ENCODE measurements at places on chromosomes 6 and 20.

DNA sequence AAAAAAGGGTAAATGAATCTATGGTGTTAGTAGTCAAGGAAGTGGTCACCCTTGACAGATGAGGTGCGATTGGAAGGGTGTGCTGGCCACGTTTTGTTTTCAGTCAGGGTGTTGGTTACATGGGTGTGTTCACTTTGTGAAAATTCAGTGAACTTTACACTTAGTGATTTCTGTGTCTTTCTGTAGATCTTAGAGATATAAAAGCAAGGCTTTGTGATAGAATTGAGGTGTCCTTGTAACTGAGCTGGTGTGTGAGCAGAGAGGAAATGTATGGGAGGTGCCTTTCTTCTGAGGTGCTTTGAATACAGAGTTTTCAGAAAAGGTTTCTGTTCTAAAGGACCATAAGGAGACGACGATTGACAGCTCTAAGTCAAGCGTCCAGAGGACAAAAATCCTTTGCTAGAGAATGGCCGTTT is 90.5 kb downstream of the SAMD3 start:
- no peak for DNase-seq

DNA sequence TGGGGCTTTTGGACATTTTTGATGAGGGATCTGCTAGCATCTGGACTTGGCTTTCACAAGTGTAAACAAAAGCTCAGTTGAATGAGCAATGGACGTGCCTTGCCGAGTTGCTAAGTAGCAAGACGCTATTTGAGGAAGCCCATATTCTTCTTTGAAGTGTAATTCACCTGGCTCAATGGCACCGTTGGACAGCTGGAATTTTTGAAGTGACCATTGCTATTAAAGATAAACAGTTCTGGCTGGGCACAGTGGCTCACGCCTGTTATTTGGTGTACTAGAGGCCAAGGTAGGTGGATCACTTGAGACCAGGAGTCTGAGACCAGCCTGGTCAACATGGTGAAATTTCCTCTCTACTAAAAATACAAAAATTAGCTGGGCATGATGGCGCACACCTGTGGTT is 88.8 kb upstream of the SOX4 start:
- DNase-seq = no peak

- no peak for DNase-seq
Measured at GRCh38 chr6:28974505-28974904, 30.6 kb downstream of the ZNF311 start.

DNA sequence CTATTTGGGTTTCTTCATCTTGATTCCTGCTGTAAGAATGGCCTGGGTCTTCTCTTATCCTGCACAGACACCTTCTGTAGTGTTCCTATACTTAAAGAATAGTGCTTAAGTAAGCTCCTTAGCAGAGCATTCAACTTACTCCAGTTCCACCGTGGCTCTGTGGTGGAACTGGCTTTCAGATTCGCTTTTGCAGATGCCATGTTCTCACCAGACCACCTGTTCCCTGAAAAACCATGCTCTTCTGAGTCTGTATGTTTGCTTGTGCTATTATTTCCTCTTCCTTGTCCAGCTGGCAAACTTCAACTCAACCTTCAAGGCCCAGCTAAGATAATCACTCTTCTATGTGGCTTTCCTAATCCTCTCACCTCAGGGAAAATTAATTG is 4.9 kb downstream of the ELMO2 start:
- no peak for DNase-seq

GRCh38 chr6:152452639-152453038 is 184.5 kb downstream of the SYNE1 start:
- DNase-seq = no peak

DNA sequence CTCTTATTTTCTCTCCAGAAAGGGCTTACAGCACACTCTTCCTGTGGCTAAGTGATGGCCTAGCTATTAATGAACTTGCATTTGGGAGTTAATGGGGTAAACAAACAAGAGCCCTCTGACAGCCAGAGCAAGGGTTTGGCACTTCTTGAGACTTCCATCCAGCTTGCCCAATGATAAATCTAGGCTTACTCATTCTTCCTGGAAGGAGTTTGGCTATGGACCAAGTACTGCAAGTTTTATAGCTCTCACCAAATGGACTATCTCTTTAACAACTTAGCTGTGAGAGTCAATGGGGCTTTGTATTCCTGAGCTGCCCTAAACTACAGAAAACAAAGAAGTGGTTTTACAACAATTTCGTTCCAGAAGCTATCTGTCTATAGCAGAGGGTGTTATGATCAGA is 16.7 kb upstream of the PI3 start:
- DNase-seq = peak; percentile 71

GRCh38 chr6:130982135-130982534 is 80.9 kb downstream of the EPB41L2 start:
- DNase-seq = no peak

DNA sequence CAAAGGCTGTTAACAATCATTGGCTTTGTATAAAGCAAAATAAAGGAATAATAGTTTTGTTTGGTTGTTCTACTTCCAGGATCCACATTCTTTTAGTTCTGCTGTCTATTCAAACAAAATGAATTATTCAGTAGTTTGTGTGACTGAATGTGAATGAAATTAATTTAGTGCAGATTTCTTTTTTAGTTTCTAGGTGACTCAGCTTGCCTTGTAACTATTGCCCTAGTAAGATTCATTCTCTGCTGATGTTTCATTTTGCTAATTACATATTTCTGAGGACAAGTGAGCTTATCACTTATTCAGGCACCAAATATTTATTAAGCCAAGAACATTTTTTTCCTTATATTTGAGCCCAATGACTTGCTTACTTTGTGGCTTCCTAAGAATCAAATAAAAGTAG is 46.5 kb upstream of the RIPOR2 start:
- peak; percentile 88 for DNase-seq

- peak; percentile 56 for DNase-seq
Measured at GRCh38 chr6:139338795-139339194, 35.7 kb downstream of the CITED2 start.

DNA sequence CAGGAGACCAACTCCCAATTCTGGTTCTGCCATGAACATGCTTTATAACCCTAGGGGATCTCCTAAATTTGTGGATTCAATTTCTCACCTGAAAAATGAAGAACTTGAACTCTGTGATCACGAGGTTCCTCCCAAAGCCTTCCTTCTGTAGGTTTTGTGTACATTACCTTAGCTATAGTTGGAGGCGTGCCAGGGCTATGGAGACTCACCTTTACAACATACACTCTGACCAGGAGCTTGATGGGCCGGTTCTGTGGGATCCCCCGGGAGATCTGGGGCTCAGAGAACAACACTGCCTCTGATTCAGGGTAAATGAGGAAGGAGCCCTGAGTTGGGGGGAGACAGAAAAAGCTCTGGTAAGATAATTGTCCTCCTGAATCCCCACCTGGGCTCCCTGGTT is 34.1 kb downstream of the ERGIC3 start:
- no peak for DNase-seq

DNA sequence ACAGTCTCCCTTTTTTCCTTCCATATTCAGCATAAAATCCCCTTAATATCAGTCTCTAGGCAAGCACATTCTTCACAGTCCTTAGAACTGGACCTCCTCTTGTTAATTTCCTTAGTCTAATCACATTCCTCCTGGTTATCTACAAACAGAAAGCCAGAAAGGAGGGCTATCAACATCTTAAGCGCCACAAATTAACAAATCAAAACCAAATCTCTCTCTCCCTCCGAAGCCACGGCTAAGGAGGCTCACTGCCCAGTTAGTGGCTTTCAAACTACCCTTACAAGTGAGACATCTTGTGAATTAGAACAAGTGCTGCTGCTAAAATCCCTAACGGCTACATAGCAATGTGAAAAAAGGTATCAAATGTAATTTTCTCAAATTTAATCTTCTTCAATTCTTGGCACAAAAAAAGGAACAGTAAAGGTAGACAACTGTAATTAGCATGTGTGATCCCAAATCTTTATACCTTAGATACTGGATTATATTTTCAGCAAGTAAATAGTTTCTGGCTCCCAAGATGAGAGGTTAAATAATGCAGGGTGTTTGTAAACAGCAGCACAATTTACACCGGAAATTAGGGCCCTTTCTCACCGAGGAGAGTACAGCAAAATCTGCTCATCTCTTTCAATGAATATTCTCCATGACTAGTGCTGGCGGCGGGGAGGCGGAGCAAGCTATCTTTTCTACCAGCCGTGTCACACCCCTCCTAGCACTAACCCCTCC is 1.4 kb upstream of the TRIM39 start:
- peak; percentile 57 for DNase-seq

DNA sequence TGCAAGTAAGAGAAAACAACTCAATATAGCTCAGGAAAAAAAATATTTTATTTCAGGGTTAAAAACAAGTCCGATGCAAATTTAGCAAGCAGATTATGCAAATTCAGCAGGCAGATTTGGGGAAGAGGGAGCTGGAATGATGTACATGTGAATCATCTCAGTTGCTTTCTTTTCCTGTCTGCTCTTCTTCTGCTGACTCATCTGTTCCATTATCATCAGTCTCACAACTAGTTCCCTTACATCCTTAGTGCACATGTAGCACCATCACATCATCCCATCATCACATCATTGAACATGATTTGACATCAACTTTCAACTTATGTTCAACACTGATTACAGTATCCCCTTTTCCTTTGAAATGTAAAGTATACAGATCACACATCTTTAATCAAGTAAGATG is 11.5 kb upstream of the DEFB113 start:
- DNase-seq = peak; percentile 54

GRCh38 chr20:44521484-44522481 is at the start of gene SERINC3:
TSS of gene SERINC3 (minus strand) at chr20:44522070. CDS start at chr20:44521951, 119 bp downstream.
- peak; percentile 95 for DNase-seq

- DNase-seq = no peak
Measured at GRCh38 chr6:127131275-127131674, 12.8 kb downstream of the RSPO3 start.

GRCh38 chr6:157401734-157402338 is 20.8 kb downstream of the ZDHHC14 start:
- DNase-seq = no peak

GRCh38 chr6:96939007-96939805 is 14.7 kb downstream of the KLHL32 start:
- DNase-seq = peak; percentile 70

GRCh38 chr20:57656821-57657534 is 36.8 kb upstream of the ZBP1 start:
- no peak for DNase-seq

GRCh38 chr6:89200706-89201215 is 16.4 kb downstream of the GABRR1 start:
- no peak for DNase-seq

GRCh38 chr6:23524548-23524947 is 601.5 kb upstream of the NRSN1 start:
- peak; percentile 31 for DNase-seq

- DNase-seq = no peak
Measured at GRCh38 chr20:62303340-62304226, 786 bp downstream of the ADRM1 start.

GRCh38 chr6:87824958-87825491 is 123.0 kb upstream of the AKIRIN2 start:
- no peak for DNase-seq

- peak; percentile 36 for DNase-seq
Measured at GRCh38 chr6:37585523-37585905, 85.8 kb upstream of the CCDC167 start.

GRCh38 chr20:43681991-43682410 is 15.1 kb downstream of the MYBL2 start:
- no peak for DNase-seq

GRCh38 chr20:137668-138490 is 4.5 kb upstream of the DEFB126 start:
- no peak for DNase-seq

GRCh38 chr20:37777988-37778659 is 84.3 kb downstream of the CTNNBL1 start:
- DNase-seq = peak; percentile 19

DNA sequence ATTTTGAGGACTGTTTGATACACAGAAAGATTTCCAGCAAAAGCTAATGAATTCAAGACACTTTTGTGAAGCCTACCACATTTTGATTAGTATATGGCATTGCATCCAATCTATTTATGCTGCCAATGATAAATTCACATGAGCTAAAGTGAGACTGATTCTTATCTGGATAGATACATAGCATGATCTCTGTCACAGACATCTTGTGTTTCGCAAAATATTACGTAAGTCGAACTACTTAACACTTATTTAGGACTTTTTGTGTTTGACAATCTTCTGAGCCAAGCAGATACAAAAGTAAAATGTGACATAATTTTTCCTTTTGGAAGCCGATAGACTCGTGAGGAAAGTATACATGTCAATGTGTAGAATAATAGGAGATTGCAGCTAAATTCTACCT is 251.6 kb downstream of the HACE1 start:
- no peak for DNase-seq

GRCh38 chr20:59258221-59258621 is 42.2 kb upstream of the EDN3 start:
- DNase-seq = no peak

GRCh38 chr20:10542442-10542841 is 107.3 kb downstream of the SLX4IP start:
- no peak for DNase-seq

DNA sequence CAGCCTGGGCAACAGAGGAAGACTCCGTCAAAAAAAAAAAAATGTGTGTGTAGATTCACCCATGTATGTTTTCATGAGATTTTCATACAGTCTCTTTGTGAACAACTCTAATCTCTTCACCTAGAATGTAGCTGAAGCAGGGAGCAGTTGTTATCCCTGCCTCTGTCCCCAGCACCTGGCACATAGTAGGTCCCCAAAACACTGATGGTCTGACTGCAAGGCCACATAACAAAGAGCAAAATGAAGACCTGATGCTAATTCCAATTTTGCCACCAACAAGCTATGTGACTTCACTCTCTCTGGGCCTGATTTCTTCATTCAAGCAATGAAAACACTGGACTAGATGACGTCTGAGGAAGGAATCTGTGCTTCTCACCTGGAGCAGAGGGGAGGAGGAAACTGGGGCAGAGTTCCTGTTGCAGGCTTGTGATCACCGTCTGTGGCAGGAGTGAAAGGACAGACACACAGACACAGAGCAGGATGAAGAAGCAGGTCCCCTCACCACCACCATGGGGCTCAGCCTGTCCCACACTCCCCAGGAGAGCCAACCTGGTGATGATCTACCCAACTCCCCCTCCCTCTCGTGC is 4.6 kb downstream of the SLC44A4 start:
- no peak for DNase-seq

GRCh38 chr20:48098866-48099265 is 313.6 kb upstream of the SULF2 start:
- peak; percentile 39 for DNase-seq

GRCh38 chr6:166958926-166959861 is 2.8 kb upstream of the RNASET2 start:
- no peak for DNase-seq

GRCh38 chr6:65229825-65230224 is 477.2 kb downstream of the EYS start:
- DNase-seq = peak; percentile 0

DNA sequence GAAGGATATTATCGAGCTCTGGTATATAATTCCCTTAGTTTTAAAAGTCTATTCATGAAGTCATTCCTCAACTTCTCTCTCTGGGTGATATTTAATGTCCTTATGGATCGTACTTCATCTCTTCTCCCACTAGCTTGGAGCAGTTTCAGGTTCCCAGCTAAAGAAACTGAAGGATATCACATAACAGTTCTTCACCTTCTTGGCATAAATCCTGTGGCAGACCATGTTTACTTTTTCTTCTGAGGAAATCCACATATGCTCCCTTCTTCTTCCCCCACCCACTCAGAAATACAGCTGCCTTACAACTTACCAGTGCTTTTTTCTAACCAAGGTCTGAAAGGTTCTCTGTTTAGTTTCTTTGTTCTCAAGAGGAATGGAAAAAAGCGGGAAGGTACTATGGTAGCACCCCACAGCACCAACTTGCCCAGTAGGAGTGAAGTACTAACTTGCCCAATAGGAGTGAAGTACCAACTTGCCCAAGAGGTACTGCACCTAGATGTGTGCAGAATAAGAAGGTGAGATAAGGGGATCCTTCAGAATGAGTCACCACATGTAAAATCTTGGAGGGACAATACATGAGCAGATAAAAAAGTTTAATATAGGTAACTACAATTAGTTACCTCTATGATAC is 53.1 kb downstream of the TSPYL4 start:
- DNase-seq = no peak

Data from fibroblast of skin of right biceps (primary cell).